ENCODE measurements at places on chromosomes 6 and 20.

DNA sequence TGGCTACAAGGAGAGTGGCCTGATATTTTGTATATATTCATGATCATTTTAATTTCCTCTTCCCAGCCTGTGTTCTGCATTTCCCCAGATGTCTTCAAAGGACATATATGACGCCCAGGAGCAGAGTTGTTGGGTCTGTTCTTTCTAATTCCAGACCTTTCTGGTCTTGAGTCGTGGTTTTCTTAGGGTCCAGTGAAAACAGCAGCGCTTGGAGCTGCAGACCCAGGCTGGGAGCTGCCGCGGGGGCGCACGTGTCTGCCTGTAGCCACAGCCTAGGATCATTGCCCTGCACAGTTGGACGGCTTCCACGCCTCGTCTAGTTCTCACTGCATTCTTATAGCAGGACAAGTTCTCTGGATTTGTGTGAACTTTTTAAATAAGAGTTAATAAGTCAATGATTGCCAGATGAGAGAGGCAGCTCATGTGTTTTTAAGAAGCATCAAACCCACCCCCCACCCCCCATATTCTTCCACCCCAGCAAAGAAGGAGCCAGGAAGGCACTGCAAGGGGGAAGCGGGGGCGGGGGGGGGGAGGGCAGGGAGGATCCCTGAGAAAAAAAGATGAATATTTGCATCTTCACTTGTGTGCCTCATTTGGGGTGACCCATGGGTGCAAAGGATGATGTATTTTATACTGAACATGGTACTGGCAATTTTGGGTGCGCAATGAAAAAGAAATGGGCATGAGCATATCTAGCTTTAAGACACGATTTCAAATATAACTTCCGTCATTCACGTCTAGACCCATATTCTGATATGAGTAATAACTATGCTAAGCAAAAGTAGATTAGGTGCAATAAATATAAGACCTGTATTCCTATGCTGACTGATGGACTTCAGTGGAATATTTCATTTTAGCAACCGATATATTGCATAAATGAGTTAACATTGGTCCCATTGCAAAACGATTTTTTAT, 160.0 kb downstream of the TBXT start:
- no peak for DNase-seq

DNA sequence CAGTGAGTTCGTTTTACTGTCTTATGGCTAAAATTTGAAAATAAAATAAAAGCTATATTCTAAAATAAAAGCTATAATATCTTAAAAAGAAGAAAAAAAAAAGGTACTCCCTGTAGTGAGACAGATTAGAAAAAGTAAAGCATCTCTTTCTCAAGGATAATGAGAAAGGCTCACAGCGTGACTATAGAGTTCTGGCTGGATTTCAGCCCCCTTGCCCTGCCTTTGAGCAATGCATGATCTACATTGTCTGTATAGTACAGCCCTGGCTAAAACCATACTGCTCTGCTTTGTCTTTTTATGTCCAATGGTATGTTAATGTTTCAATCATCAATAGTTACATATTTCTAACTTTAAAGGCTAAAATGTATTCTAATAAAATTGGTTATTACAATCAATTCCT, 91.2 kb downstream of the PRSS35 start:
- no peak for DNase-seq

DNA sequence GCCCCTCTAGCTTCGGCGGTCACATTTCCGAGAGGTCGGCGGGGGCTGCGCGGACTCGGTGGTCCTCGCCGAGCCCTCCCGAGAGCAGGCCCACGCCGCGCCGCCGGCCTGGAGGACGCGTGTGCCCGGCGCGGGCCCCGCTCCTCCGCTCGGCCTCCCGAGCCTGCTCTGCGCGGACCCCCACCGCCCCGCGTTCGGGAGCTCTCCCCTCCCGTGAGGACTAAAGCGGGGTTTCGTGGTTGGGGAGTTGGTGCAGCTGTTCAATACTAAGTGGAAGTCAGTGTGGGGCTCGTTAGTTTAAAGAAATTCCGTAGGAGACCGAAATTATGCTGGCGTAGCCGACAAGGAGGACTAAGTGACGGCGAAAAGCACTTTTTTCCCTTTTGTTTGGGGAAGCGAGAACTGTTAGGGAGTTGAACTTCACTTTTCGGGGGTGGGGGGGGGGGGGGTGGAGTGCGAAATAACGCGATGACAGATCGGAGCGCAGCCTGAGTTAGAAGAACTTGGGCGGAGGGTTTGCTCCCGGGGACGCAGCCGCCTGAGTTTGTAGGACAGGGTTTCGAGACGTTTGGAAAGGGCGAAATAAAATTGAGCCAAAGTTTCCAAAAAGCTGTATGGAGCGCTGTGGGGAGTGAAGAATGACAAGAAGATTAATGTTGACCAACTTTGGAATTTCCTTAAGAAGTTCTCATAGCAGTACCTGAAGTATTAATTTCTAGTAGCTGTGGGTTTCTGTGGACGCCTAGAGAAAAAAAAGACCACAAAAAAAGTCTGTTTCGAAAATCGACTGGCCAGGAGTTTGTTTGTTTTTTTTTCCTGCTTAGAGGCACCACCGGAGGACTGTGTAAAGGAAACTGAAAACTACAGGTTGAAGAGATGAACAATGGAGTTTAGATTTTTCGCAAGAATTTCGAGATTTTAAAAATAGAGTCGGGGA, 1.4 kb downstream of the QKI start:
- DNase-seq, result no peak

DNA sequence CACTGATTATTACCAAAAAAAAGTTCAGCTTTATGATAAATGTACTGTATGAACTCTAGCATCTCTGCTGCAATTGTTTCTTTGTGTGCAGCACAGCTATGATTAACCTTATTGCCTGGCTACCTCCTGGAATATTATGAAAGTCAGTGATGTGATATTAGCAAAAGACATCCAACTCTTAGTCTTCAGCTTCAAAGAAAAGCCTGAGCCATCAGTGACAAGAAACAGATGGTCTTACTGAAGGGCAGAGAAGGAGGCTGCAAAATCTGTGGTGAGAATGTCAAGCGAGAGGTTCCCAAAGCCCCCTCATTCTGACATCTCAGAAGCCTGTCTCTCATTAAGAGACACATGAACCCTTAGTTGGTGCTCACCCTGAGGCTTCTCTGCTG, 89.4 kb upstream of the TNFAIP3 start:
- DNase-seq, result no peak

GRCh38 chr20:46545077-46545826, 5.2 kb downstream of the OCSTAMP start:
- DNase-seq, result no peak

DNA sequence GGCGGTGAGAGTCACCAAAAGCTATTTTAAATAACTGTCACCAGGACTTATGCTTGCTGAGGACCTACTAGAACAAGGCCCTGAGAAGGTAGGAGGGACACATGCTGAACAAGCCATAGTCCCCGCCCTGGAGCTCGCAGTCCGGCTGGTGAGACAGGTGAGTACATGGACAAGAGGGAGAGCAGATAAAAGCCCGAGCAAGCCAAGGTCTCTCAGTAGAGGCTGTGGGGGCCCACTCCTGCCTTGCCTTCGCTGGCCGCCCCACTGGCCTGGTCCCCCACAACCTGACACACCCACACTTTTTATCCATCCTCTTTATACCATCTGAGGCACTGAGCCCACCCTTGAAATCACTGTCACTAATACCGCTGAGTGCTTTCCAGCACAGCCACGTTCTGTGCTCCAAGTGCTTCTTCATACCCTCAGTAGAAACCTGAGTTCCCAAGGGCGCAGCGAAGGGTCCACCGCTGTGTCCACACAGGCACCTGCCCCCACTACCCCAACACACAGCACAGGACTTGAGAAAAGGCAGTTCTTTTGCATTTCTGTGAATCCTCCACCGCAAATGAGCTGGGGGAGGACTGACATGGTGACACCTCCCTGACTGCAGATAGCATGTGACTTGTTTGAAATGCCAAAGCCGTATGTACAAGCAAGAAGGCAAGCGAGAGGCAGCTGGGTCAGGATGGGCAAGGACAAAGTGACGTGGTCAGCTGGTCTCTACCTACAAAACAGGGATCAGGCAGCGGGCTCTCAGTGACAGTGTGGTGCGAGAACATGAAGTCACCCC, 12.1 kb downstream of the DDRGK1 start:
- no peak for DNase-seq

GRCh38 chr6:154548130-154548830, 37.8 kb upstream of the CNKSR3 start:
- DNase-seq, result no peak

- DNase-seq, result no peak
These were observed 254.7 kb downstream of the ARHGAP18 start for GRCh38 chr6:129455126-129455769.
